ENCODE measurements at places on chromosomes 7 and 10.

DNA sequence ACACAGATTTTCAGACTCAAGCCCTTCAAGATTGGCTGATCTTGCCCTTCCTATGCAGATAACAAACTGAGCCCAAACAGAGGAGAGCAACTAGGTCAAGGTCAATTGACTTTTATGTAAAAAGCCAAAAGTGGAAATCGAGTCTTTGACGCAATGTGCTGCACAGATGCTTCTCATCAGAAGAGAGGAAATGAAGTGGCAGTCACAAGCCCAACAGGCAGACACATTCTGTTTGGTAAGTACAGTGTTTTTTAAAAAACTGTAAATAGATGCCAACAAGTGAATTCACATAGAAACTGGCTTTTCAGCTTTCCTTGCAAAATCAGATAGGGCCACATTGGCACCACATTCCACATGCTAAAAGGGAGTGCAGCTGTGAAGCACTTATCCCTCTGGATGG lies 606.6 kb downstream of the KCNMA1 start:
- DNase-seq, result no peak

DNA sequence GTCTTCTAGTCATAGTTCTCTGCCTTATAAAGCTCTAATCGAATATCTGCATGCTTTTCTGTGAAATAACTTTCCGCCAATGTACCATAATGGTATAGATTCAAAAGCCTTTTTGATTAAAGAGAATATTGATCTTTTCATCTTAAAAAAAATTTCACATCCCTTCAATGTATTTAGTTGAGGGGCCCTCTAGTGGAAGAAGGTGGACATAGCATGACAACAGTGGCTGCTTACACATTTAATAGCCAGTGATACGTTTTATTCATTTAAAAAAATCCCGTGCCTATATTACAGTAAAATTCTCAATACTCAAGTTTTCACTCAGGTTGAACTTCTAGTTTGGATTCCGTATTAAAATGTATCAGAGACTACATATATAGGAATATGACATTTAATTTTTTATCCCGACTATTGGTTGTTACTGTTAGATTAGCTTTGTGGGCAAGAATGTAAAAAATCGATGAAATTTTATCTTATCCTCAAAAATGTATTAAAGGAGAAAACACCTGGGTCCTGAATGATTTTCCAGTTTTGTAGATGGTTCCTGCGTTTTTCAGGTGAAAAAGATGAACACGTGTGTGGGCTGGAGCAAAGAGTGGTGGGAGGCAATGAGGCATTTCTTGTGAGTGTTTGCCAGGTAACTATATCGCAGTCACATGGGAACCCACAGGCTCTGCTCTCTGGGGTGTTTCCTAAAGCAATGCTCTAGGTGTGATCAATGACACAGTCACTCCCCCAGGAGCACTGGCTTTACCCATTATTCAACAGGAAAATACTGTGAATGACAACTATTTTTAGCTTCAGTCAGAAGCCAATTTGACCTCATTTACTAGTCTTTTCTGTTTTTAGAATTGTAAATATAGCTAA lies 24.1 kb upstream of the PNLIP start:
- DNase-seq, result peak; percentile 62

DNA sequence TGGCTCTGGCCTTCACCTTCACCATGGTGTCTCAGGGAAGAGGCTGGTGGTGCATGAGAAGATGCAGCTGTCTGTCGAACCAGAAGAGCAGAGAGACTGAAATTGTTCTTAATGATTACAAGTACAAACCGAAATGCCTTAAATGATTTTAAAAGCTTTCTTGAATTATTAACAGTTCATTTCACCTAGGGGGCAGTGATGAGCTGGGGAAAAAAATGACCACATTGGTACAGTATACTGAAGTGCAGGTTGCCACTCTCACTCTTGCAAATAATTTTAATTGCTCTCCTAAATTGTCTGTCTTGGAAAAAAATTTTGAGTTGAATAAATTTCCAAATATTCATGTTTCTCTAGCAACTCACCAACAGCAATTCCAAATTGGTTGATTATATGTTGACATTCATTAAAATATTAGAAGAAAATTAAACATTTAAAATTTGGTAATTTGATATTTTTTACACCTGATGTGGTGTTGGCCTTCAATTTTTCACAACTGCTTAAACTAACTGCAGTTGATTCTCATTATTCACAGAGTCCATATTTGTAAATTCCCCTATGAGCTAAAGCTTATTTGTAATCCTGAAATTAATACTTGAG lies 692.6 kb downstream of the ZWINT start:
- DNase-seq, result no peak

GRCh38 chr7:139659922-139660316 lies 117.9 kb downstream of the HIPK2 start:
- DNase-seq, result no peak
